ENCODE measurements at places on chromosomes 1 and 21.

DNA sequence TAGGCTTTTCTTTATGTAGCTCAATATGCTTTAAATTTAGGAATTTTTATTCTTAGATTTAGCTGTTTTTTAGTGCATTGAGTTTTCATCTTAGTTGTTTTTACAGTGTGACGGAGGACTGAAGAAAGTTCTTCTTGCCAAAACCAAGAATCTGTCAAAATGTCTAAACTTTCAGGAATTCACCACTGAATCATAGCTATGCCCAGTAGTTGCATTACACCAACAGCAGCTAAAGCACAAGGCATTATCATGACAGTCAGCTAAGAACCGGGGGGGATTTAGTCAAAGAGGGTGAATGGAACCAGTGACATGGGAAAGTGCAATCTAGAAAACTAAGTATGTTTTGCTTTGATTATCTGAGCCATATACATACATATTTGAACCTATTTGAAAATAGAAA is 6.5 kb upstream of the C1orf146 start:
- no peak for DNase-seq

DNA sequence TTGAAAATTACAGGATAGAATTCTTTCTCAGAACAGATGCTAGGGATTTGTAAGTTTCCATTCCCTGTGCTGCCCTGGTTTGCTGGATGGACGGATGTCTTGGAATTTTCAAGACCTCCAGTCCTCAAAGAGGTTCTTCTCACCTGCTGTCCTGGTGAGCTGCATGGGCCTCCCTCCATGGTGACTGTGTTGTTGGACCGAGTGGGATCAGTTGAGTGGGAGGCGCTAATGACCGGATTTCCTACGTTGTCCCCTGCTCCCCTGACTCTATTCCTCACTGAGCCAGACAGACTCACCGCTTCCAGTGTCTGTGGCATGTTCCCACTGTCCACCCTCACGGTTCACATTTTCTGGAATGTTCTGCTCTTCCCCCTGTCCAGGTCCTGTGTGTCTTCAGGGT is 229.8 kb downstream of the CAMTA1 start:
- no peak for DNase-seq

DNA sequence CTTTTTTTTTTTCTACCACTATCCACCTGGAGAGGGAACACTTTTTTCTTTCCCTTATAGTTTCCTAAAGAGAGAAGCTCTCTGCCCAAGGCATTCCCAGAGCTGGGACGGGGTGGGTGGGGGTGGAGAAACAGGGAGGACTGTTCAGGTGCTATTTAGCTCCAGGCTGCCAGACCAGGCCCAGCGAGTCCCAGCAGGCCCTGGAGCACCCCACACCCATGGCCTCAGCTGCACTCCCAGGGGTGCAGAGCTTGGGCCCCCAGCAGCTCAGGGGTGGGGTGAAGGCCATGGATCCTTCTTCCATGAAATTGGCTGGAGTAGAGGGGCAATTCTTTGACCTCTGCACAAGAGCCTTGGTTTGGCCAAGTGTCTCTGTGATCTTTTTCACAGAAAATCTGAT is 4.1 kb downstream of the ETV3L start:
- no peak for DNase-seq

DNA sequence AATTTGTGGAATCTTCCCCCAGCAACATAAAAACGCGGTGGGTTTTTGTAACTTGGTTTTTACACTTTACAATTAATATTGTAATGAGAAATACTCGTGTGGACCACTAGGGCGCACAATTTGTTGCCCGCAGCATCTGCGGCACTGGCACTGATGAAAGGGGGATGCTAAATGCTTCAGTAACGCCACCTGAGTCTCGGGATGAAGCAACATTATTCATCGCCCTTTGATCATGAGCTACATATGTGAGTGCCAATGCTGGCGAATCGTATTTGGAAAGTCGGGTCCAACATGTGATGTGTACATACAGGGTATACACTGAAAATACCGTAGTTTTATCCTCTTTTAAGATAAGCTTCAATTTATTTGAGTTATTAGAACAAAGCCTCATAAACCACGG is 34.2 kb upstream of the COX20 start:
- peak; percentile 68 for DNase-seq

- DNase-seq: no peak
Observed at GRCh38 chr1:109163551-109163950, 49.6 kb downstream of the ELAPOR1 start.

DNA sequence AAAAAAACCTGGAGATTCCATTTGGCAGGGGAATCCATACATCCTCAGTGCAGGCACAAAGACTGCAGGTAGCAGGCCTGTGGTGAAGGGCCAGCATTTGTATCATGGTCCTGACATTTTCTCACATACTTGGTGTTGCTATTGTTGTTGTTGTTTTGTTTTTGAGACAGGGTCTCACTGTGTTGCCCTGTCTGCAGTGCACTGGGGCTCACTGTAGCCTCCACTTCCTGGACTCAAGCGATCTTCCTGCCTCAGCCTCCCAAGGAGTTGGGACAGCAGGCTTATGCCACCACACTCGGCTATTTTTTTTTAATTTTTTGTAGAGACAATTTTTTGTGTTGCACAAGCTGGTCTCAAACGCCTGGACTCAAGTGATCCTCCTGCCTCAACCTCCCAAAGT is 140.8 kb upstream of the ZNF644 start:
- DNase-seq: no peak

DNA sequence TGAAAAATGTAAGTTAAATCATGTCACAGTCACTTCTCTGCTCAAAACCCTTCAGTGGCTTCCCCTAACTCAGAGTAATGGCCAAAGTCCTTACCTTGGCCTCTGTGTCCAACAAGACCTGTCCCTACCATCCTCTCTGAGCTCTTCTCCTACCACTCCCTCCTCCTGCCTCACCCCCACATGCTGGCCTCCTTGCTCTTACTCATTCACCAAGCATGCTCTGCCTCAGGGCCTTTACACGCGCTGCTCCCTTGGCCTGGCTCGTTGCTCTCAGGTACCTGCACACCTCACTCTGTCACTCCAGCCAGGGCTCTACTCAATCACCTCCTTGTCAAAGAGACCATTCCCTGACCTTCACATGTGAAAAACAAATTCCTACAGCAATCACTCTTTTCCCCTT is 54.2 kb downstream of the SEC16B start:
- no peak for DNase-seq

DNA sequence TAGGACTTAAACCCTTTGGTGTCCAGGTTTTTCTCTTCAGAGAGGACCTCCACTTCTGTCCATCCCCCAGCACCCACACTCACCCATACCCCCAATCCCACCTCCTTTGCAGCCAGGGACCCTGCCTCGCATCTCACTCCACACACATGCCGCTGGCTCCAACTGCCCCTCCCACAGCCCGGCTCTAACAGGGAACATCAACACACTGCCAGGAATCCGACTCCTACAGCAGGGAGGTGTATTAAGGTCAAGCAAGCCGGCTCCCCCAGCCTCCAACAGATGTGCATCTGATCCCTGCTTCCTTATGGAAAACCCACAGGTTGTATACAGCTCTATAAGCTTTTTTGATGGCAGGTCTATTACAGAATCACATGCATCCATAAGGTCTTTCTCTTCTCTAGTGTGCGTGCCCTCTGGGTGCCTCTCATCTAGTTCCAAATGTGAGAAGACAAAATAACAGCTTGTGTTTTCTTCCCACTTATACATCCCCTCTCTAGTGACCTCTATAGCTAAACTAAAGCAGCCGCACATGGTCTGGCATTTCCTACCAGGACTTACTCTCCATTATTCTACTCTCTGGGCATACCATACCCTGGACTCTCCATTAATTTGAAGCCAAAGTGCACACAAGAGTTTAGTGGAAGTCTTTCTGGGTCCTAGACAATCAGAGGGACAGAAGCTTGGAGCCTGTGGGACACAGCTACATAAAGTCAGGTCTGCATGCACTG is 16.3 kb downstream of the PIK3C2B start:
- DNase-seq: no peak

GRCh38 chr1:170146720-170147263 is 1.0 kb downstream of the NTMT2 start:
- DNase-seq: peak; percentile 82

- DNase-seq: no peak
Observed at GRCh38 chr1:78009836-78010235, 5.1 kb downstream of the DNAJB4 start.

DNA sequence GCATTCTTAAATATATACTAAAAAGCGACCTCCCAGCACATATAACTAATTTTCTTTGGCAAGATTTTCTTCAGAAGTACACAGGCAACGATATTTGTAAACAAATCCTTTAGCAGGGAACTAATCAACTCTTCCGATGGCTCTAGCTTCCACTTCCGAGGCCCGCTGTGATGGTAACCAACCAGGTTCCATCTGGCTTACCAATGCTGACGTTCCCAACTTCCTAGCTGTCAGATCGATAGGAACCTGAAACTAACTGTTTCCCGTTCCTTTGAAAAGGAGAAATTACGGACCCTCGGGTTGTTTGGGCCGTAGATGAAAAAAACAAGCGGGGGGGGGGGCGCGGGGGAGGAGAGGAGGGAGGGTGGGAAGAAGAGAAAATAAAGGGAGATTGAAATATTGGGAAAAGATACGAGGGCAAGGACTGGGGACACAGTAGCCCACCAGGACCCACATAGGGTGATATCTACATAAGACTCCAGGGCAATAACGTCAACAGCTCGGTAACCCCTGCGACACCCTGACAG is 513 bp downstream of the GTF2B start:
- DNase-seq: peak; percentile 37

DNA sequence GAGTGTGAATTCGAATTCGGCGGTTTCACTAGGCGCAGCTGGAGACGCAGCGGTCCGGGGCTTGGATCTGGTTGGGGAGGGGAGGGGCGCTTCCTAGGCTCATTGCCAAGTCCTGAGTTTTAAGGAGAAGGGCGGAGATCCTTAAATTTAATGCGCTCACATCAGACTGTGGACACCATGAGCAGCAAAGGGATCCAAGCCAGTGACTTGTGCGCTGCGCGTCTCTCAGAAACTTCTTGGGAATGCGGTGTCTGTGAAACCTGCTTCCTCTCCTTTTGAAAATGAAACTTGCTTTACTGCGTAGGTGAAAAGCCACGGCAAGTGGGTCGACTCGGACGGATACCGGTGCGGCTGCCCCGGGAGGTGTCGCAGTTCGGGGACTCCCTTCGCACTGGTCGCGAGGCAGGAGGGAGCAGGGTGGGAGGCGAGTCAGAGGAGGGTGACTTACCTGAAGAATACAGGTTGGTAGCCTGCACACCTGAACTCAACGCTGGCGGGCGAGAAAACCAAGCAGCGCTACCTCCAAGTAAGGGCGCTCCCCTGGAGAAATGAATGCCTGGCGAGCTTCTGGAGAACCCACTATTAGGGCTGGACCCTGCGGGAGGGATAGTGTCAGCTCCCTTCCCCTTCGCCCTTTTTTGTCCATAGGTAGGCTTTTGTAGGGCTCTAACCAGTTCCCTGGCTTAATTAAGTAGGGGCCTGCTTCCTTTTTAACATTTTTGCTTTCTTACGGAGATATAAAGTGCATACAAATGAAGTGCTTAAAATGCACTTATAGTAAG is 992 bp downstream of the TENT5C start:
- peak; percentile 76 for DNase-seq

- DNase-seq: no peak
Observed at GRCh38 chr1:62228883-62229187, 34.2 kb downstream of the L1TD1 start.

DNA sequence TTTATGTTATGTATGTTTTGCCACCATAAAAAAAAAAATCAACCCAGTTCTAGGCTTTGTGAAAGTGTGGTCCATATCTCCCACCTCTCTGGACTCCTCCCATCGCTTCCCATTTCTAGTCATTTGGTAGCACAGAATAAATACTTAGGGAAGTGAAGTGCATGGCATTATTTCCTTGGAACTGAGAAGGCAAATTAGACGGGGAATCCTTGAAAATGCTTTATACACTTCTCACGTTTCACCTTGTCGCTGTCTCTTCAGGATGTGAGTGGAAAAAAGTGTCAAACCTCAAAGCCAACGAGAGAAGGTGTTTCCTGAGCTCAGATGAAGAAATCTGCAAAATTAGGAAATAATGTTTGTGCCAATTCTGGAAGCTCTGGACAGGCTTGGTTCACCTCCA is 209.9 kb downstream of the ATG4C start:
- DNase-seq: no peak

DNA sequence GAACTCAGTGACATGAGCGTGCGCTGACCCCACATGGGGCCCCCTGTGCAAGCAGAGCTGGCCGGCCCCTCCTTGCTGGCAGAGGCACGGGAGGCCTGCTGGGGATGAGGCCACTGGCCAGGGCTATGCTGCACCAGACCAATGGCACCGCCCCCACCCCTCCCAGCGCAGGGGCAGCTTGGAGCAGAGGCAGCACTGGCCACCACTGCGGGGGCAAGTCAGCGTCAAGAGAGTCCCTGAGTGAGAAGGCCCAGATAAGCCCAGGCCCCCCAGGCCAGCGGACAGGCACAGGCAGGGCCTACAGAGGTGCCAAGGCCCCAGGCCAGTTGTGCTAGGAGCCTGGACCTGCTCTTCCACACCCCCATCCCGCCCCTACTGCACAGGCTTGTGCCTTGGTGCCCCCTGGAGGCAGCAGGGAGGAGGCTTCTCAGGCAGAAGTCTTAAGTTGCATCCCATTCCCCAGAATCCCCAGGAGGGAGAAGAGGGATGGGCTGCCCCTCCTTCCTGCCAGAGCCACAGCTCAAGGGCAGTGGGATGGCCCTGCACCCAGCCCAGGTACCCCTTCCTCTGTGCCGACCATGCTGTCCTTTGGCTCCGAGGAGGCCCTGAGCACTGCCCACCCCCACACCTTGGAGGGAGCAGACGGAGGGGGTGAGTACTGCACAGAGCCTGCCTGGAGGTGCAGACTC is 35.8 kb downstream of the EPHX1 start:
- DNase-seq: peak; percentile 61

- no peak for DNase-seq
Observed at GRCh38 chr1:160117300-160117699, 1.7 kb downstream of the ATP1A2 start.

DNA sequence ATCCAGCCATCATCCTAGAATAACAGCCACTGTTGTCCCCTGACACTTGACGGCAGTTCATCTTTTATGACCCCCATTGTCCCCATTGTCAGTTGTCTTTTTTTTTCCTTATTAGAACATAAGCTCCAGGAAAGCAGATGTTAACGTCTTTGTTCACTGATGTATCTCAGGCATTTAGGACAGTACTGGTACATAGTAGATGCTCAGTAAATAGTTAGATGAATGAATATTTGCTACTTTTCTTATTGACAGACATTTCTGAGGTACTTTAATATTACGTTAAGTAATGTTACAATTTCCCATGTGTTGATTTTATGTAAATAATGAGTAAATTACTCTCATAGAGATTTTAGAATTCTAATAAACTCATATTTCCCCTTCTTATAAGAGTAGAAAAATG is 69.5 kb downstream of the ADARB1 start:
- no peak for DNase-seq

Measured in DND-41 (cell line).